Activated CD4-positive, alpha-beta T cell treated with anti-CD3 and anti-CD28 coated beads, Interleukin-2, amount 50 U/mL, for 16 hours (primary cell): ENCODE measurements at places on chromosomes 3 and 15.

- no peak for DNase-seq
Observed at GRCh38 chr3:119403201-119403600, 60.2 kb downstream of the TMEM39A start.

DNA sequence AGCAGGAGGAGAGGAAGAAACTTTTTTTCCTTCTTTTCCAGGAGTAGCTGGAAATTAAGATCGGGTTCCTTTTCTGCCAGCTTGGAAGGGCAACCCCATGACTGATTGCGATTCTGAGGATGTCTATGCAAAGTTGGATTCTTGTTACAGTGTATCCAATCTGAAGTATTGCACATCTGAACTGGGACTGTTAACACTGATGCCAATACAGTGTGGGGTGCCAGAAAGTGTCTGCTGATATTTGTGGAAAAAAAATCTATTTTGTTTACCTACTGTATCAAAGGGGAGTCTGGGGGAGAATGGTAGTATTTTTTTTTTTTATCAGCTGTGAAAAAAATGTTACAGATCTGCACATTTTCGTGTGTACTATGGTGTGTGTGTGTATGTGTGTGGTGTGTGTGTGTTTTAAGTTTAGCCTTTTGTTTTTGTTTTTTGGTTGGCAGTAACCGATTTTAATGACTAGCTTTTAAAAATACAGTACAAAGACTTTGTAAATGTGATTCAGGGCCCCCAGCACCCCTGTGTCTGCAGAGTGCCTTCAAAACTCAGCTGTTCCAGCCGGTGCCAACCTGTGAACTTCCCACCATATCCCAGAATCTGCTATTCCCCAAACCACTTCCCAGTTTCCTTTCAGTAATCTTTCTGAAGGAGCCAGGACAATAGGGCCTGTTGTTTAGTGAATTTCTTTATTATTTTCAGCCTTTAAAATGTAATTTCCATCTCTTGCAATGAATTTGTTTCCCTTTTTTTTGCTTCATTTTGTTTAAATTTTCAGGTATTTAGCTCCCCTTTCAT is 1.9 kb downstream of the RAP2B start:
- DNase-seq = no peak

DNA sequence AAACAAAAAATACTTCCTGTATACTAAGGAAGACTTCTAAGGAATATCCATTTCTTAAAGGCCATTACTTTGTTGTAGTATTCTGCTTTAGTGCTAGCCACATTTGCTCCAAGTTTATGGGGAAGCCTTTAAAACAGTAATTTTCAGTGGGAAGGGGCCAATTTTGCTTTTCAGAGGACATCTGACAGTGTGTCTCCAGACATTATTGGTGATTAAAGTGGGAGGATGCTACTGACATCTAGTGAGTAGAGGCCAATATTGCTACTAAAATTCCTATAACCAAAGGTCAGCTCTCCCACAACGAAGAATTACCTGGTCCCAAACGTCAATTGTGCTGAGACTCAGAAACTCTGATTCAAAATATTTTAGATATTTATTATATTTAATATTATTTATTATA is 24.8 kb downstream of the SLC28A2 start:
- no peak for DNase-seq

GRCh38 chr3:179021119-179021903 is 50.3 kb downstream of the ZMAT3 start:
- no peak for DNase-seq

DNA sequence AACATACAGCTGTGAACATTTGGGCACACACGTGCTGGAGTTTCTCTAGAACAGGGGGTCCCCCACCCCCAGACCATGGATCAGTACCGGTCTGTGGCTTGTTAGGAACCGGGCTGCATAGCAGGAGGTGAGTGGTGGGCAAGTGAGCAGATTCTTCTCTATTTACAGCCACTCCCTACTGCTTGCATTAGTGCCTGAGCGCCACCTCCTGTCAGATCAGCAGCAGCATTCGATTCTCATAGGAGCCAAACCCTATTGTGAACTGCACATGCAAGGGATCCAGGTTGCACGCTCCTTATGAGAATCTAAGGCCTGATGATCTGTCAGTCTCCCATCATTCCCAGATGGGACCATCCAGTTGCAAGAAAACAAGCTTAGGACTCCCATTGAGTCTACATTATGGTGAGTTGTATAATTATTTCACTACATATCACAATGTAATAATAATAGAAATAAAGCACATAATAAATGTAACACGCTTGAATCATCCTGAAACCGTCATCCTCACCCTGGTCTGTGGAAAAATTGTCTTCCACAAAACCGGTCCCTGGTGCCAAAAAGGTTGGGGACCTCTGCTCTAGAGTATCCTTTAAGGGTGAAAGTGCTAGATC is 25.8 kb downstream of the CHRM5 start:
- peak; percentile 5 for DNase-seq

GRCh38 chr15:45180201-45180600 is 7.6 kb downstream of the SHF start:
- DNase-seq = peak; percentile 37

GRCh38 chr3:167967257-167968036 is 128.3 kb downstream of the GOLIM4 start:
- no peak for DNase-seq

DNA sequence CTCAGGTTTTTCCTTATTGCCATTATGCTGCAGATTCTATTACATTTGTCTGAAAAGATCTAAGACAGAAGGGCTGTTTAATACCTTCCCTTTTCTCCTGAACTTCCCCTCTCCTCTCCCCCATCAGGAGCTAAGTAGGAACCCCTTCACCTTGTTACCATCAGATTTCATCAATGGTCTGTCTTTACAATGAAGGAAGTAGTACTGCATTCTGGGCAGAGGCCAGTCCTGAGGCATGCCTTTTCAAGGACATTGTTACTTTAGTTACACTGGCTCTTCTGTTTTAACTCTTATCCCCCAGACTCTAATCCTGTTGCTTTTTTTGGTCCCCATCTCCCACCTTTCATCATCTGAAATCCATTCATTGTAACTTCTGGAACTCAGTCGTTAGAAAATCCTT is 8.1 kb downstream of the CTNNB1 start:
- DNase-seq = no peak

DNA sequence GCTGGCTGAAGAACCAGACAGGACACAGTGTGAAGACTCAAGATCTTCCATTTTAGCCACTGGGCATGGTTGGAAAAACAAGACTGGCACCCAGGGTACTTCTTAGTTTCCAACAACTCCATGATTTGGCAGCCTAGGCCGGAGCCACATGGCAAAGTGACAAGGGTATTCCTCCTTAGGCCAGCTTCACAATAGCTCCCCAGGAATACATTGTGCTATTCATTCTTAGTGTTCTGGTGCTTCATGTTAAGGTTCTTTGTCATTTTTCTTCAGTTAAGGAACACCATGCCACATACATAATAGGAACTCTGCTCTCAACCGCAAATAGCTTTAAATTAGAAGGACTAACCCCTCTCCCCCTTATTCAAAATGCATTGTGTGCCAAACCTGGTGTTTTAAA is 8.0 kb upstream of the FILIP1L start:
- no peak for DNase-seq

- DNase-seq = no peak
Observed at GRCh38 chr3:5343459-5343858, 156.0 kb downstream of the EDEM1 start.

GRCh38 chr15:45777781-45778180 is 143.0 kb downstream of the SQOR start:
- DNase-seq = no peak

DNA sequence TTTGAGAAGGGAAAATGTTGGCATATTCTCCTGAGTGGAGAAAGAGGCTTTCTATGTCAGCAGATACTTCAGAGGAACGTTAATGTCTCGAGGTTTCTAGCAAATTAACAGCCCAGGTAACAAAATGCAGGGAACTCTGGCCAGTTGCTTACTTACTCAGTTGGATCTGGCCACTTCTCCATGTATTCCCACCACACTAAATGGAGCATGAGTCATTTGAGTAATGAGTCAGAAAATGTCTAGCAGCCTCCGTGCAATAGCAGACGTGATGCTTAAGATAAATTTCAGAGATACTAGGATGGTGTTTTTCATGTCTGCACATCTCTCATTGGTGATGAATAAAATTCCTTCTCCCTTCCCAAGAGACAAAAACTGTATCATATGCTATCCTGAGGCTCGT is 671.5 kb downstream of the FHIT start:
- no peak for DNase-seq

DNA sequence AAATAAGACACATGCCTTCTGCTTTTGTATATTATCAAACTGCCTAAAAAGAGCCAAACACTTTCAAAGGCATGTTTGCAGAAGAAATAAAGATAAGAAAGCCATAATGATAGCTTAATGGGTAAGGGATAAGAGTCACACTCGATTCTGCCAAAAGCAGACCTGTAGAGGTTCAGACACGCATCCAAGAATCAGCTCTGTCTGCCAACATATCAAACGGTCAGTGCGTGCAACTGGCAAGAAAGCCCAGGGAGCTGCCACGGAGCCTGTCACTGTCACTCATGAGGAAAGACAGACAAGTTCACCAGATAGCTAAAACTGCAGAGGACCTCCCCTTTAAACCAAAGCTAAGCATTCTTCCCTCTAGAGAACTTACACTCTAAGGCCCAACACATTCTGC is 23.2 kb downstream of the DCP1A start:
- no peak for DNase-seq

DNA sequence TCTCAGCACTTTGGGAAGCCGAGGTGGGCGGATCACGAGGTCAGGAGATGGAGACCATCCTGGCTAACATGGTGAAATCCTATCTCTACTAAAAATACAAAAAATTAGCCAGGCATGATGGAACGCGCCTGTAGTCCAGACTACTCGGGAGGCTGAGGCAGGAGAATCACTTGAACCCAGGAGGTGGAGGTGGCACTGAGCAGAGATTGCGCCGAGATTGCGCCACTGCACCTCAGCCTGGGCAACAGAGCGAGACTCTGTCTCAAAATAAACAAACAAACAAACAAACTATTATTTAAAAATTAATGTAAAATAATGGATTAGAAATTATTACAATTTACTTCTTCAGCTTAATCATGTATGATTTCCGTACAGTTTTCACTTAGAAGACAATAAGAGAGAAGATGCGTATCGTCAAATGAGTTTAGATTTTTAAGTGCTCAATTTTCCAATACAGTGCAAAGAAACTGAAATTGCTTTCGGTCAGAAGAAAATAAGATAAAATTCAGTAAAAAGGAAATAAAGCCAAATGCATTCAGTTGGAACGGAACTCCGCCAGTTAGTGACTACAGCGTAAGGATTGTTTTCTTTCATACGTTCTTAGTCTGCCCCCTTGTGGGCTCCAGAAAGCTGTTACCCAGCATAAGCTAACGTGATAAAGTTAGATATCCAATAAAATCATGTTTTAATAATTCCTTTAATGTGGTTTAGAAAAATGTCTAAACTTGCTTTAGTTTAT is 24.8 kb downstream of the AADAC start:
- peak; percentile 58 for DNase-seq

DNA sequence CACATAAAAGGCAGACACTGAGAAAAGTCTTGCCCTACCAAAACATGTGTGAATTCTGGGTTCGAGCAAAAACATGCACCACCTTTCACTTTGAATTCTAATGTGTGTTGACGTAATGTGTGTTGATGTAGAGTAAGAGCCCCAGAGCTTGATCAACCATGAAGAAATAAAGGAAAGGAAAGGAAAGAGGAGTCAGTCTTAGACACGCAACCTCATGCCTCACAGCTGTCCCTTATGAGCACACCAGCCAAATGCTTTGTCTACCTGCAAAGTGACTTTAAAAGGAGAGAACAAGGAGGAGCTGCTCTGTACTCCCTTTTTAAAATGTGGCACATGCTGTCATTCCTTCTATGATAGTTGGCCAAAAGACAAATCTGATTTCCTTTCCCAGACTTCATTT is 80.8 kb downstream of the RFTN1 start:
- DNase-seq = no peak

- DNase-seq = peak; percentile 73
Observed at GRCh38 chr15:57559875-57560274, 31.8 kb upstream of the MYZAP start.

GRCh38 chr3:59408047-59408624 is 358.3 kb upstream of the CFAP20DC start:
- no peak for DNase-seq

DNA sequence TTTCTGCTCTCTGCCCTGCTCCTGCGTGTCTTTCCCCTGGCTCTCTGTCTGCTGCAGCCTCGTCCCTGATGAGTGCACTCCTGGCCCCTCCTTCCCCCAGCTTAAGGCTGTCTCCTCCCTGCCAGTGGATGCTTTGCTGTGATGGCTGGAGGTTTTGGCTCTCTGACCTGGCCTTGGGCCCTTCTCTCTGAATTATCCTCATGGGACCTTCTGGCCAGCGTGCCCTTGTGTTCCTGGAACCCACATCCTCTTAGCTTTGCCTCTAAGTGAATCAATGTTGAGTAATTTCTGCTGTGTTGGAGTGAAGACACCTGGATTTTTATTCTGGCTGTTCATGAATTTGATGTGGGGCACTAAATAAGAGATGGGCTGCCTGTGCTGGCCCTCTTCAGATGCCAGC is 9.8 kb upstream of the TNFAIP8L3 start:
- no peak for DNase-seq

GRCh38 chr3:66989241-66989640 is 8.9 kb upstream of the KBTBD8 start:
- DNase-seq = no peak

DNA sequence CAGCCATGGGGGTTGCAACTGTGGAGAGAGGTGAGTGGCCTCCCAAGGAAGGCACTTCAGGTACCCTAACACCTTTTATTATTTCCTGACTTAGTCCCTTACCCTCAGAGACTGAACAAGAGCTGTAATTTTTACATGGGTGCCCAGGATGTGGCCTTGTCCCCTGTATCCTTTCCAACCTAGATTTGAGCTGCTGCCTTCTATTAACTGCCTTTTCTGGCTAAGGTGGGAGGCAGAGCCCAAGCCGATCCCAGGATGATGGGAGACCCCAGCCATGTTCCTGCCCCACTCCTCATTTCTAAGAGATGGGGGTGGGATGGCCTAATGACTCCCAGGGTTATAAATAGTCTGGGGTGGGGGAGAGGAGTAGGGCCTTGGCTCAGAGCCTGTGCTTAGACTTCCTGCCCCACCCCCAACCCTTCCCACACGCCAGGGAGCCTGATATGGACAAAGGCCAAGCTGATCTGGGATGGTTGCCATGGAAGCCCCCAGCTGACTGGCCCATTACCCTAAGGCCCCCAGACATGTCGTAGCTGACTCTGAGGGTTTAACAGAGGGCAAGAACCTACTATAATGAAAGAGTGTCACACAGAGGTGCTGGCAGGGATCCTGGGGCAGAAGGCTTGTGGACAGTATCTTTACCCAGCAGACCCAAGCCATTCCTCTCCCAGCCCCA is 1.9 kb downstream of the KLHDC8B start:
- DNase-seq = no peak

GRCh38 chr3:197749601-197750395 is at the start of gene FYTTD1:
Gene FYTTD1, plus strand, starts transcription at chr3:197749883. Its CDS starts 89 bp downstream, at chr3:197749972.
- peak; percentile 82 for DNase-seq

GRCh38 chr3:108287146-108287545 is 9.2 kb upstream of the HHLA2 start:
- DNase-seq = no peak

DNA sequence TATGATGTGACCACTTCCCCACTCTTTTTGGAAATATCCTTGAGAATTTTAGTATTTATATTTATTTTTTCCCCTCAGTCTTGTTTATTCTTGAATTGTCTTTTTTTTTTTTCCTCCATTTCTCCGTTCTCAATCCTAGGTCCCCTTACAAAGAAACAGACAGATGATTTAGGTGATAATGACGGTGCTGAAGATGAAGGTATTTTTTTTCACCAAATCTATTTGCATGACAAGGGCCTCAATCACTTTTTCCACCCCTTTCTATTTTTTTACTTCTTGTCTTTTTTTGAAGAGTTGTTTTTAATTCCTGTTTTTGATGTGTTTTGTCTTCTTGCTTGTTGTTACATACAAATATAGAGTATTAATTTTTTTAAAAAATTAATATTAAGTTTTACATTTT is 402.6 kb downstream of the NLGN1 start:
- no peak for DNase-seq

- no peak for DNase-seq
Observed at GRCh38 chr3:908839-909238, 184.0 kb upstream of the CNTN6 start.
